PC-3 (cell line): ENCODE measurements at places on chromosomes 6 and 20. TPM values are rescaled to one million over a fixed set of nuclear protein-coding genes. Genes with fewer than 3 reads are reported as not detected.

The KCNB1 gene
- 0.04 and 0.35 TPM in 2 replicates for total RNA-seq

The MARCKS gene
- total RNA-seq, result 51.5 and 62.8 TPM in 2 replicates

The TFAP2D gene
- total RNA-seq, result not detected in 2 replicates

The BEND3 gene
- 4.5 and 6.3 TPM in 2 replicates for total RNA-seq

The TBX18 gene
- total RNA-seq, result not detected in 2 replicates

The DOP1A gene
- 5.5 and 7.5 TPM in 2 replicates for total RNA-seq

The RAD21L1 gene
- total RNA-seq, result 0.11 and 0.58 TPM in 2 replicates

The ZNF133 gene
- 16.3 and 17.1 TPM in 2 replicates for total RNA-seq

The MDC1 gene
- 19.6 and 24.9 TPM in 2 replicates for total RNA-seq

The COL11A2 gene
- total RNA-seq, result 0.58 and 0.63 TPM in 2 replicates

The SNAP25 gene
- total RNA-seq, result not detected in 2 replicates

The UST gene
- total RNA-seq, result 3.9 and 7.9 TPM in 2 replicates

DNA sequence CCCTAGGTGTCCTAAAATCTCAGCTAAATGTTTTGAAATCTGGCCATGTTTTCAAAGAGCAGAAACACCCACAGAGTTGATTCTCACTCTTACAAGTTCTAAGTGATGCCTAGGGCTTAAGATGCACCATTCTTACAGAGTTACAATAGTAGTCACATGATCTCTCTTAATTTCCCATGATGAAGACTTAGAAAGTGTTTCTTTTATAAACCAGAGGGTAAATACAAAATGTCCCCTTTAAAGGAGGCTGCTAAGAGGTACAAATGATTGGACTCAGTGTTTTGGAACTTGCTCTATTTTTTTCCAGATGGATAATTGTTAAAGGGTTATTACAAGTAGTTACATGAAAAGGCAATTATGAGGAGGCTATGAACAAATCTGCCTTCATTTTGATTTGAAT, 244.6 kb downstream of the GRM1 start:
- H3K36me3 ChIP-seq, result no peaks in the 10 kb centered on the region
- H3K4me1 ChIP-seq, result no peaks in the 10 kb centered on the region
- no peak overlapping the region for H3K4me3 ChIP-seq

GRCh38 chr20:35560105-35560511, 18.2 kb downstream of the ERGIC3 start:
- peaks cover 28% of the 10 kb centered on the region for H3K36me3 ChIP-seq
- H3K27me3 ChIP-seq, result no peaks in the 10 kb centered on the region
- H3K4me3 ChIP-seq, result no peak overlapping the region
- peak overlapping the region; percentile 45 for H3K27ac ChIP-seq
- peak; percentile 62 for DNase-seq

DNA sequence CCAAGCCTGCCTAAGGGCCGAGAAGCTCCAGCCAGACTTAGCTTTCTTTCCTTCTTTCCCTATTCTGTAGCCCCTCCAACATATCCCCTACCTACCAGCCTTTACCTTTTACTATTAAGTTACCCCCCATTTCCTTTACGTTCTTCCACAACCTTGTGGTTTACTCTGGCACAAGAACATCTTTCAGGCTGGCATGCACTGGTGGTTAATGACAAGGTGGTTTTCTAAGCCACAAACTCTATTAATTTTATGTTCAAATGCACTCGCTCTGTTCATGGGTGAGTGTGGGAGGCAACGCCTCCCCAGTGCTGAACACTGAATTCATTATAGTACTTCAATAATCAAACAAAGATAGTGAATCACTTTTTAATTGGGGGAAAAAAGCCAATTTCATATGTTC, 64.4 kb downstream of the TRERF1 start:
- H3K27me3 ChIP-seq, result no peaks in the 10 kb centered on the region
- H3K4me1 ChIP-seq, result peaks cover 5% of the 10 kb centered on the region; the same call in 1 of the 2 replicates

DNA sequence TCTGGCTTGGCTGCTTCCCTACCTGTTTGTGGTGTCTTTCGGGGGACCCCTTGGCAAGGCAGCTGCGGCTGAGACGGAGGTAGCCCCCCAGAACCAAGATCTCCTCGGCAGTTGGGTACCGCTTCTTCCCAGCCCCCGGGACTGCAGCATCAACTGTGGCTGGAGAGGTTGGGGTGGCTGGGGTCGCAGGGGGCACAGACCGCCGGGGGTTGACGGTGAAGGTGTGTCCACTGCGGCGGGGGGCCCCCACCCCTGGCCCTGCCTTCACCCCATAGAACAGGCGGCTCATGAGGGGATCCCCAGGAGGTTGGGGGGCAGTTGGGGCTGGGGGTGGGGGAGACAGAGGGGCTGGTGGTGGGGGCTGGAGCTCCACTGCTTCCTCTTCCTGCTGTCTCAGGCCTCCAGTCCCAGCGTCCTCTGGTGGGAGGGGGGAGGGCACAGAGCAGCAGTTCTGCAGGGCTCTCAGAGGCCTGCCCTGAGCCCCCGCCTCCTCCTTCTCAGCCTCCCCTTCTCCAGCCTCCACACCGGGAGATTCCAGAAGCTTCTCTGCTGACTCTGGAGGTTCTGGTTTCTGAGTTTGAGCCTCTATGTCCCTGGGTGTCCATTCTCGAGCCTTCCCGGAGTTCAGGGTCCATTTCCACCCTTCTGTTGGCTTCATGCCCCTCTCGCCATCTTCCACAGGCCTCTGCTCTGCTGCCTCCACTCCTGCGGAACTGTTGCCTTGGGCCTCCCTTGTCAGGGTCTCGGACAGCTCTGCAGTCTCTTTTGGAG, 1.9 kb downstream of the PPP1R18 start:
- H3K27ac ChIP-seq, result peak overlapping the region; percentile 96
- peak overlapping the region; percentile 97 for H3K4me3 ChIP-seq
- H3K36me3 ChIP-seq, result peaks cover 2% of the 10 kb centered on the region; the same call in 1 of the 2 replicates
- H3K4me1 ChIP-seq, result peaks cover 71% of the 10 kb centered on the region
- no peak for DNase-seq

DNA sequence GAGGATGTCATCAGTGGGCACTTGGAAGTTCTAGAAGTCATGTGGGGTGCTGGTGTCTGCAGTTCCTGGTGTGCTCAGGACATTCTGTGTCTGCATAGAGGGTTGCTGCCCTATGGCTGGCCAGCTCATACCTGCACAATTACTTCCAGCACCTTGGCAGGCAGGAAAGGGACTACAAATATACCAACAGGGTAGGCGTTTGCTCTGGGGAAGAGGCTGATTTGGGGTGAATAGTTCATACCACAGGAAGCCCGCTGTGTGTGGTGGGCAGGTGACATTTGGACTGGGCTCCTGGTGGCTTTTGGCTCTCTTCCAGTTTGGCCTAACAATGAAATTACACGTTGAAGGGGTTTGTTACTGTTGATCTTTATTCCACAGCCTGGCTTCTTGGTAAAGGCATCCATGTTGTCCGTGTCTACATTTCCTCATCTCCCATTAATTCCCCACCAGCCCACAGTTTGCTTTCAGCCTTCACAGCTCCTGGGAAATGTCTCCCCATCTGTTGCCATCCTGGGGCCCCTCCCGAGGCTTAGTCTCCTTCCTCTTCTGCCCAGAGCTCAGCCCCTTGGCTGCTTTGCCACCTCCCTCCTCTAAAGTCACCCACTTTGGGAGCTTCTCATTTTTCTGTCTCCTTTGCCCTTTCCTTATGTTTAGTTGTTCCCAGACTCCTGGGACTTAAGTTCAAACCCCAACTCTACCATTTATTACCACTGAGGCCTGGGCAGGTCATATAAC, 88.1 kb downstream of the RSPH3 start:
- DNase-seq, result peak; percentile 22
- H3K27ac ChIP-seq, result 0 out of 2 replicates have a peak overlapping the region, but pooled peaks have one; percentile 86
- no peak overlapping the region for H3K4me3 ChIP-seq
- no peaks in the 10 kb centered on the region for H3K27me3 ChIP-seq
- no peaks in the 10 kb centered on the region for H3K36me3 ChIP-seq

- H3K4me3 ChIP-seq, result no peak overlapping the region
- H3K27ac ChIP-seq, result no peak overlapping the region
Observed at GRCh38 chr6:12017263-12017662, 5.2 kb downstream of the HIVEP1 start.

- peaks cover 6% of the 10 kb centered on the region; the same call in 1 of the 2 replicates for H3K4me1 ChIP-seq
- H3K27ac ChIP-seq, result no peak overlapping the region
- no peak overlapping the region for H3K4me3 ChIP-seq
- H3K27me3 ChIP-seq, result no peaks in the 10 kb centered on the region
Observed at GRCh38 chr6:149503276-149503675, 18.5 kb upstream of the ZC3H12D start.

- H3K4me3 ChIP-seq, result no peak overlapping the region
- DNase-seq, result no peak
- no peaks in the 10 kb centered on the region for H3K27me3 ChIP-seq
- peak overlapping the region; percentile 95 for H3K27ac ChIP-seq
Observed at GRCh38 chr20:4120921-4121321, 105.6 kb upstream of the RNF24 start.

DNA sequence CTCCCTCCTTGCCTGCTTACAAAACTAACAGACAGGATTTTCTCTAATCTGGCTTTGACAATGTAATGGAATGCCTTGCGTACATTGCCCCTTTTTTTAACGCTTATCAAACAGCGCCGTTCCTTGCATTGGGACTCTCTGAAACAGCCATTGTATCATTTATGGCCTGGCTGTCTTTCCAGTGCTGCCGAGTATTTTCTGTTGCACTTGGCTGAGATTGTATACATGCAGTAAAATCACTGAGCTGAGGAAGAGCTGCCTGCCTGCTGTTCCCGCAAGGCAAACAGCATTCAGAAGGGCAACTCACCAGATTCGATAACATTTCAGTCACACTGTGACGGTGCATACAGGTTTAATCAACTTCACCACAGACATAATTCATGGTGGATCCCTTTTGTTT, 106.0 kb downstream of the SH3BGRL2 start:
- peak; percentile 25 for DNase-seq
- no peak overlapping the region for H3K27ac ChIP-seq
- H3K4me1 ChIP-seq, result no peaks in the 10 kb centered on the region
- H3K36me3 ChIP-seq, result no peaks in the 10 kb centered on the region
- H3K27me3 ChIP-seq, result peaks cover 6% of the 10 kb centered on the region; the same call in 1 of the 2 replicates

GRCh38 chr6:119446115-119446554, 96.6 kb upstream of the MAN1A1 start:
- no peaks in the 10 kb centered on the region for H3K27me3 ChIP-seq
- peaks cover 19% of the 10 kb centered on the region for H3K4me1 ChIP-seq
- H3K4me3 ChIP-seq, result no peak overlapping the region
- no peaks in the 10 kb centered on the region for H3K36me3 ChIP-seq
- 0 out of 2 replicates have a peak overlapping the region, but pooled peaks have one; percentile 27 for H3K27ac ChIP-seq

DNA sequence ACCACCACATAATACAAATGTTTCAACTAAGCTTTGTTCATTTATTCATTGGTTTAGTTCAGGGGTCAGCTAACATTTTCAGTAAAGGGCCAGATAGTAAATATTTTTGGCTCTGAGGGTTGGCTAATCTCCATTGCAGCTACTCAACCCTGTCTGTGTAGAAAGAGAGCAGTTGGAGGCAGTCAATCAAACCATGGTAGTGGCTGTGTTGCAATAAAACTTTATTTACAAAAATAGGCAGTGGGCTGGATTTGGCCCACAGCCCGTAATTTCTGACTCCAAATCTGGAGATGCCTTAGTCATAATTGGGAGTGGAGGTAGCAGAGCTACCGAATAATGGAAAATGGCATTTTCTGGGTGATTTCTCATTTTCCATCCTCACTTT, 242.5 kb upstream of the ZFP64 start:
- H3K36me3 ChIP-seq, result no peaks in the 10 kb centered on the region
- no peaks in the 10 kb centered on the region for H3K4me1 ChIP-seq
- no peak for DNase-seq
- no peak overlapping the region for H3K27ac ChIP-seq
- H3K27me3 ChIP-seq, result peaks cover 10% of the 10 kb centered on the region

GRCh38 chr6:56525974-56526789, 116.5 kb downstream of the DST start:
- H3K27me3 ChIP-seq, result no peaks in the 10 kb centered on the region
- DNase-seq, result no peak
- H3K4me1 ChIP-seq, result peaks cover 67% of the 10 kb centered on the region

GRCh38 chr6:6780231-6780630, 191.7 kb downstream of the LY86 start:
- H3K36me3 ChIP-seq, result no peaks in the 10 kb centered on the region
- H3K27ac ChIP-seq, result no peak overlapping the region
- H3K27me3 ChIP-seq, result no peaks in the 10 kb centered on the region
- DNase-seq, result no peak

DNA sequence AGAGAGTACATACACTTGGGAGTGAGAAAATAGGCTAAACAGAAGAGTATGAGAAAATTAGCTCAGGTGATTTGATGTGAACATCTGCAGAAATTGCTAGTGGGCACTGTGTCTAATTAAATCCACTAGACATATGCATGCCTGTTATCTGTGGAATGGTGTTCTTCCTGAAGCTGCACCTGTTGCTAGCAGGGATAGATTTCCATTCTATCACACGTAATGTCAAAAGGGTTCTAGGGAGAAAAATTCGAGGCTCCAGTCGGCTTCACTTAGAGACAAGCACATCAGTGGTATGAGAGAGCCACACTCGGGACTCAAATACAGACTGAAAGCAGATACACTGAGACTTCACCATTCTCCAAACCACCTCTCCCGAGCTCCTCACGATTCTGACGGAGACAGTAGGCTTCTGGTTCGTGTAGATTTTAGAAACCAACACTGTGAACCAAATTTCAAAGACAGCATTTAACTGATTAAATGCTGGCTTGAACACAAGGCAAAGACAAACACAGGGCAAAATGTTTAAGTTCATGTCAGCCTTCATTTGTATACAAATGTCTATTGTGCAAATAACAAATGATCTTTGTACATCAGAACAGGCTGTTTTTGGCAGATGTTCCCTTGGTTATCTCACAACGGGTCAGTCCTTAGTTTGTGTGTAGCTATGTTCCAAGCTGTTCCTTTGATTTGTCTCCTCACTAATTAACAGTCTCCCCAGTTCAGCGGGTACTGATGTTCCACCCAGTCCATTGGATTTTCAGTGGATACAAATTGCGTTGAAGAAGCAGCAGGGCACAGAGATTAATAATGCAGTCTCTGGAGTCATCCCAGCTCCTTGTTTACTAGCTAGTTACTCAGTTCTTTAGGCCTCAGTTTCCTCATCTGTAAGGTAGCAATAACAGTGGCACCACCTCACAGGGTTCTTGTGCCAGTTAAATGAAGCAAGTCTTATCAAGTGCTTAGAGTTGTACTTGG, 131.0 kb upstream of the IFNGR1 start:
- no peaks in the 10 kb centered on the region for H3K36me3 ChIP-seq
- peaks cover 19% of the 10 kb centered on the region for H3K27me3 ChIP-seq
- no peaks in the 10 kb centered on the region for H3K4me1 ChIP-seq
- no peak for DNase-seq
- H3K27ac ChIP-seq, result no peak overlapping the region
- no peak overlapping the region for H3K4me3 ChIP-seq

DNA sequence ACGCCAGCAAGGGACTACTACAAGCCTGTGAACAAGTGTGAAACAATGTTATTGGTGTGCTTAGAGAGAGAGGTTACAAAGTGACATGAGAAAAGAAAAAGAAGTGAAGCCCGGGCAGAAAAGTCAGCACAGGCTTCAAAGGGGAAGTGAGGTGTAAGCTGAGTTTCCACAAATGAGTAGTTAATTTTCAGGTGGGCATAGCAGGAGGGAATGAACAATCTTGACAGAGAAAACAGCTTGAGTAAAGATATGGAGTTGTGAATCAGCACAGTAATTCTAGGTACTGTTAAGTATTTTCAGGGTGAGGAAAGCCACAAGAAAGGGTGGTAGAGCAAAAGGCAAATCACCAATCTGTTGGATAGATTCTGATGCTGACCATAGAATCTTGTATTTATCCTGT, 4.3 kb downstream of the KCNQ5 start:
- no peak overlapping the region for H3K27ac ChIP-seq
- H3K36me3 ChIP-seq, result no peaks in the 10 kb centered on the region
- H3K4me3 ChIP-seq, result no peak overlapping the region
- H3K4me1 ChIP-seq, result no peaks in the 10 kb centered on the region

- peaks cover 14% of the 10 kb centered on the region for H3K4me1 ChIP-seq
- H3K27me3 ChIP-seq, result no peaks in the 10 kb centered on the region
- DNase-seq, result peak; percentile 79
- H3K36me3 ChIP-seq, result no peaks in the 10 kb centered on the region
- H3K27ac ChIP-seq, result no peak overlapping the region
- H3K4me3 ChIP-seq, result no peak overlapping the region
Observed at GRCh38 chr6:73121421-73121993, 103.8 kb downstream of the KHDC1L start.

GRCh38 chr20:24303393-24304170, 165.8 kb upstream of the SYNDIG1 start:
- no peaks in the 10 kb centered on the region for H3K4me1 ChIP-seq
- no peak overlapping the region for H3K27ac ChIP-seq
- H3K36me3 ChIP-seq, result no peaks in the 10 kb centered on the region
